ENCODE measurements at places on chromosomes 2 and 18.

DNA sequence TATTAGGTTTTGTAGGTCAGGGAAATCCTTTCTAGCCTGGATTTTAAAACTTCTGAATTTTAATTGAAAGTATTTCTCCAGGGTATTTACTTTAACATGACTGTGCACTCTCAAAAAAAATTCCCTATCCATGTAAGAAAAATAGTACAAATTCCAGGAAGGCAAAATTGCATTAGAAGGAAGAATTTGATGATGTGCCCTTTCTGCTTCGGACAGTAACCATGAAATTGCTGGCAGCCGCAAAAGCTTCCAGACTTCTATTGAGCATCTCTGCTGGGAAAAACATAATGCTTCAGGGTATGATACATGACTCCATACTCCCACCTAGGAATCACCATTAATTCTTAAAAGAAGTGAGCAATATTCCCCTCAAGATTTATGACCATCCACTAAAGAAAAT, 17.2 kb upstream of the KLF7 start:
- DNase-seq, result no peak

DNA sequence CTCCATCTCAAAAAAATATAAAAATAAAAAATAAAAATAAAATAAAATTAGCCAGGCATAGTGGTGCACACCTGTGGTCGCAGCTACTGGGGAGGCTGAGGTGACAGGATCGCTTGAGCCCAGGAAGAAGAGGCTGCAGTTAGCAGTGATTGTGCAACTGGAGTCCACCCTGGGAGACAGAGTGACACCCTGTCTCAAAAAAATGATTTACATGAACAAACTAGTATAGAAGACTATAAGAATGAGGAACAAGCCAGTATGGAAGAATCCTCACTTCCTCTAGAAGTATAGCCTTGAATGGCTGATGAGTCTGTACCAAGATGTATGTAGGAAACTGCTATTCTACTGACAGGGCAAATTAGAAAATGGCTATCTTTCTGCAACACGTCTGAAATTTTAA, 10.9 kb downstream of the YES1 start:
- DNase-seq, result no peak

- DNase-seq, result peak; percentile 93
Measured at GRCh38 chr2:171281110-171281509, 120.4 kb upstream of the TLK1 start.

DNA sequence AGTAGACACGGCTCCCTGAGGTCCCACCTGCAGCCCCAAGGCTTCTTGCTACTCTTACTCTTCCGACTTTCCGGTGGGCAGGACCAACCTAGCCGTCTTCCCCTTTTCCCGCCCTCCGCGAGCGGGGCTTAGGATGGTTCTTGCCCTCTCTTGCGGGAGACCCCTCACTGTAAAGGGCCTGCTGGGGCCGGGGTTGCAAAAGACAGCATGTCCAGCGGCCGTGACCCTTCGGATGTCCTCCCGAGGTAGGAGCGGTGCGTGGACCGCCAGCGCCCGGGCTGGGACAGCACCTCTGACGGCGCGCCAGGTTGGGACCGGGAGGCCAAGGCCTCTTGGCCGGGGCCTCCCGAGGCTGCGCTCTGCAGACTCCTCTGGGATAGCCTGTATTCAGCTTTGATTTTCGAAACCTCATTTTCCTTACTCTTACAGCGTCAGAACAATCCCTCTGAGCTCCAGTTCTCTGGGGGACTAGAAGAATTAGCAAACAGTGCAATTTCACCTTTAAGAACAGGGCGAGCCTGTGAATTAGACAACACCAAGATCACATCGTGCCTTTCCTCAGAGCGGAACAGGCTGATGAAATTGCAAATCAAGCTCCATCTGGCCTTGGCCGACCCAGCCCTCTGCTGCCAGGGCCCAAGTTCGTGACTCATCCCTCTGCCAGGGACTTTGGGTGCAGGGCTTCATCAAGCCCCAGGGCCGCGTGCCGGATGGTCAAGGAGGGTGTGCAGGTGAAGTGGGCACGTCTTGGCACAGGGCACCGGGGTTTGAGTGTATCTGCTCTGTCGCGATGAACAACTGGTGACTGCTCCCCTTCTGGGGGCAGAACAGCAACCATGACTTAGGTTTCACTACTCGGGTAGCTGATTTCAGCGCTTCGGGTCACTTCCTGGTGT, 777 bp downstream of the MOCOS start:
- peak; percentile 35 for DNase-seq

- DNase-seq, result no peak
Measured at GRCh38 chr2:149001496-149001895, 37.0 kb upstream of the LYPD6B start.

DNA sequence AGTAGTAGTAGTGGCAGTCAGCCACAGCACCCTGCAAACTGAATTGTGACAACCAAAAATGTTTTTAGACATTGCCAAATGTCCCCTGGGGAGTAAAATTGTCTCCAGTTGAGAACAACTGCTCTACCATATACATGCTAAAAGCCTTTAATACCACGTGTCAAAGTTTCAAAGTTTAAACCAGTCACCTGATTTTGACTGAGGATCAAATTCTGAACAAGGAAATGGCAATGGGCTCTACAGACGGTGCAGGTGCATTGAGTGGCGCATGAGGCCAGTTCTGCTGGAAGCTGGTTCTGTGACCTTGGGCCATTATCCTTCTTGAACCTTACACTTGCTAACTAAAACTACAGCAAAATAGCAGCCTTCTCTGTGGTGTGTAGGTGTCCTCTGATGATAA, 85.0 kb downstream of the LIPG start:
- DNase-seq, result no peak

- no peak for DNase-seq
Measured at GRCh38 chr18:41814651-41815050, 140.4 kb upstream of the PIK3C3 start.

Measured in NCI-H82 (cell line).